ENCODE measurements at places on chromosomes 12 and 14. TPM values are rescaled to one million over a fixed set of nuclear protein-coding genes. Genes with fewer than 3 reads are reported as not detected.

Gene PKP2
- 5.1 TPM for polyA plus RNA-seq

Gene SIX6
- not detected for polyA plus RNA-seq

Gene TPH2
- 0.12 TPM for polyA plus RNA-seq

Gene MANSC4
- polyA plus RNA-seq: not detected

Gene FOXN4
- 0.14 TPM for polyA plus RNA-seq

Gene ERP29
- 65.9 TPM for polyA plus RNA-seq

Gene OR6C2
- polyA plus RNA-seq: not detected

Gene TSPAN11
- polyA plus RNA-seq: 8.6 TPM

Gene SLC5A8
- polyA plus RNA-seq: not detected

Gene LRRC10
- not detected for polyA plus RNA-seq

Gene TAOK3
- 16.0 TPM for polyA plus RNA-seq

Gene SLC35F4
- polyA plus RNA-seq: 0.29 TPM

Gene PDZRN4
- polyA plus RNA-seq: 2.6 TPM

Gene A2ML1
- polyA plus RNA-seq: 7.7 TPM

Gene STXBP6
- polyA plus RNA-seq: 20.9 TPM

Gene ADIPOR2
- polyA plus RNA-seq: 27.8 TPM

Gene HOXC6
- polyA plus RNA-seq: 27.1 TPM

Gene KLHL33
- polyA plus RNA-seq: 1.0 TPM

Gene RPS6KL1
- 7.4 TPM for polyA plus RNA-seq

Gene VRTN
- not detected for polyA plus RNA-seq

Gene DYRK2
- polyA plus RNA-seq: 48.1 TPM

Gene DDX23
- 51.5 TPM for polyA plus RNA-seq

Gene TAS2R20
- 0.58 TPM for polyA plus RNA-seq

Gene NFE2
- 3.5 TPM for polyA plus RNA-seq

All from muscle of back (tissue), 13 donors.